Tibial nerve (tissue), 4 donors: ENCODE measurements at places on chromosomes 6 and 20. TPM values are rescaled to one million over a fixed set of nuclear protein-coding genes. Genes with fewer than 3 reads are reported as not detected.

The PKIB gene
- total RNA-seq: 2.0 TPM

DNA sequence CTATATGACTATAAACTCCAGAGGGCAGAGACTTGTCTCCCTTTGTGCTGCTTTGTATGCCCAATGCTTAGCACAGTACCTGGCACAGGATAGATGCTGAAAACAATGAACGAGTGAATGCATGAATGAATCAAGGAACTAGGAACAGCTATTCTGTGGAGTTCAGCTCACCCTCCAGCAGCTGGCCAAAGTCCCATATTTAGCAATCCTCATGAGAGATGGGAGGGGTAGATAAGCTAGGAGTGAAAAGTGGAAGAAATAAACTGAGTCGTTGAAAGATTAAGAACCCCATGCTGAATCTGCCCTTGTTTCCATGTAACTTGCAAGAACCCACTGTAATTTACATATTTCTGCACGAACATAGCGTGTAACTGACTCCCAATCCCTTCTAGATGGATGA lies 106.5 kb downstream of the MAFB start:
- H3K4me1 ChIP-seq: no peaks in the 10 kb centered on the region
- H3K36me3 ChIP-seq: no peaks in the 10 kb centered on the region
- H3K4me3 ChIP-seq: no peak overlapping the region
- H3K27me3 ChIP-seq: no peaks in the 10 kb centered on the region
- no peak overlapping the region for H3K27ac ChIP-seq

GRCh38 chr6:143050509-143050908 lies 10.2 kb upstream of the AIG1 start:
- no peaks in the 10 kb centered on the region for H3K4me1 ChIP-seq
- no peak overlapping the region for H3K27ac ChIP-seq
- DNase-seq: no peak
- H3K36me3 ChIP-seq: no peaks in the 10 kb centered on the region

The GSTA2 gene
- not detected for total RNA-seq

GRCh38 chr6:27296106-27296783 lies 15.8 kb downstream of the POM121L2 start:
- H3K27ac ChIP-seq: no peak overlapping the region
- H3K4me1 ChIP-seq: no peaks in the 10 kb centered on the region
- H3K27me3 ChIP-seq: peaks cover 3% of the 10 kb centered on the region
- no peaks in the 10 kb centered on the region for H3K36me3 ChIP-seq

The MACROD2 gene
- 4.0 TPM for total RNA-seq

DNA sequence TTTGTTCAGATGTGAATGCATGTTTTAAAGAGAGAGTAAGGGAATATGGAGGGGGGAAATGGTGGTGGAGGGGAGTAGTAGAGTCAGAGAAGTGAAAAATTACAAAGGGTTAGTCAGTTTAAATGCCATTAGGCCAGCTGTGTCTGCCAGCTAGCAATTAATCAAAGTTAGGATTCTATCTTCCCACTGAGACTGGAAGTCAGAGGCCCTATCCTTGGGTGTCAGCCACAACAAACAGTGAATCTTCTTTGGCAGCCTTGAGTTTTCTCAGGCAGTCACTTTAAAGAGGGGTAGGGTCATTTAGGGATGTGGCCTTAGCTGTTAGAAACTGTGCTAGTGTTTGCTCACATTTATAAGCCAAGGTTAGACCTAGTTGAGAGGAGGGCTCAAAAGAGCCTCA lies 120.5 kb upstream of the BTBD3 start:
- no peak overlapping the region for H3K4me3 ChIP-seq
- no peaks in the 10 kb centered on the region for H3K27me3 ChIP-seq
- DNase-seq: no peak
- H3K4me1 ChIP-seq: no peaks in the 10 kb centered on the region

The BFSP1 gene
- total RNA-seq: 0.39 TPM

- no peak overlapping the region for H3K27ac ChIP-seq
- H3K36me3 ChIP-seq: no peaks in the 10 kb centered on the region
- H3K27me3 ChIP-seq: no peaks in the 10 kb centered on the region
- H3K4me1 ChIP-seq: no peaks in the 10 kb centered on the region
- H3K4me3 ChIP-seq: no peak overlapping the region
Observed at GRCh38 chr6:160791459-160791858, 89.4 kb downstream of the PLG start.

- DNase-seq: no peak
- H3K4me1 ChIP-seq: no peaks in the 10 kb centered on the region
- H3K4me3 ChIP-seq: no peak overlapping the region
- H3K27me3 ChIP-seq: no peaks in the 10 kb centered on the region
- H3K27ac ChIP-seq: no peak overlapping the region
- H3K36me3 ChIP-seq: peaks cover 14% of the 10 kb centered on the region
Observed at GRCh38 chr20:44954211-44954610, 6.0 kb downstream of the TOMM34 start.

DNA sequence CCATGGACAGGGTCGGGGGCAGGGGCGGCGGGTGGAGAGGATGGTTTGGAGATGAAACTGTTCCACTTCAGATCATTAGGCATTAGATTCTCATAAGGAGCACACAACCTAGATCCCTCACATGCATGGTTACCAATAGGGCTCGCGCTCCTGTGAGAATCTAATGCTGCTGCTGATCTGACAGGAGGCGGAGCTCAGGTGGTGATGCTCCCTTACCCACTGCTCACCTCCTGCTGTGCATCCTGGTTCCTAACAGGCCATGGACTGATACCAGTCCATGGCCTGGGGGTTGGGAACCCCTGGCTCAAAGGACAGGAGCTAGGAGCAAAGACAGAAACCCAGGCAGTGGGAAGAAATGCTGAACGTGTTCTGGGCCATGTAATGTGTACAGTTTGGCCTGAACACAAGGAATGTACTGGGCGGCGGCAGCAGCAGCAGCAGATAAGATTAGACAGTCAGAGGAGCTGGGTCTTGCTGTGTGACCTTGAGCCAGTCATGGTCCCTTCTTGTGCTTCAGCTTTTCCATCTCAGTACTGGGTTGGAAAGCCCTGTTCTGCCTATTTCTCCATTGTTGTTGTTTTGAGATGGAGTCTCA lies 4.7 kb upstream of the SPAG4 start:
- H3K27ac ChIP-seq: no peak overlapping the region
- H3K27me3 ChIP-seq: no peaks in the 10 kb centered on the region
- H3K36me3 ChIP-seq: no peaks in the 10 kb centered on the region
- no peaks in the 10 kb centered on the region for H3K4me1 ChIP-seq
- DNase-seq: no peak

GRCh38 chr6:163705923-163706322 lies 291.4 kb downstream of the QKI start:
- DNase-seq: no peak
- H3K27me3 ChIP-seq: no peaks in the 10 kb centered on the region
- peaks cover 2% of the 10 kb centered on the region for H3K4me1 ChIP-seq
- no peak overlapping the region for H3K27ac ChIP-seq
- H3K36me3 ChIP-seq: no peaks in the 10 kb centered on the region
- H3K4me3 ChIP-seq: no peak overlapping the region

GRCh38 chr6:6674872-6675271 lies 86.4 kb downstream of the LY86 start:
- no peak overlapping the region for H3K4me3 ChIP-seq
- no peaks in the 10 kb centered on the region for H3K27me3 ChIP-seq
- no peak for DNase-seq
- H3K4me1 ChIP-seq: peaks cover 14% of the 10 kb centered on the region

DNA sequence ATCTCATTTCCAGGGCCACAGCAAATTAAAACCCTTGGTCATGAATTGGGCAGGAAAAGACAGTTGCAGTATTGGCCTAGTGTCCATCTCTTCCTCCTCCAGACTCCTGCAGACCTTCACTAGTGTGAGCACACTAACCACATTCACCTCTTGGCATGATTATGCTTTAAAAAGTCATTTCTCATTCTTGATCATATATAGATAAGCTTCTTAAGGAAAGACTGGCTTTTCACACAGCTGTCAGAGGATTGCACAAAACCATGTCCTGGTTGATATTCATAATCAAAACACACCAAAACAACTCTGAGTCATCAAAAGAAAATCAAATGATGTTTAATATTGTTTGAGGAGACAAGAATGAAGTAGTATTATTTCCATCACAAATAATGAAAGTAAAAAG lies 52.1 kb downstream of the TMEM200A start:
- DNase-seq: no peak
- no peaks in the 10 kb centered on the region for H3K4me1 ChIP-seq
- H3K36me3 ChIP-seq: no peaks in the 10 kb centered on the region
- H3K4me3 ChIP-seq: no peak overlapping the region
- no peaks in the 10 kb centered on the region for H3K27me3 ChIP-seq

GRCh38 chr6:52388790-52389189 lies 26.8 kb downstream of the PAQR8 start:
- peak overlapping the region; percentile 42 for H3K27ac ChIP-seq
- peaks cover 5% of the 10 kb centered on the region for H3K36me3 ChIP-seq
- H3K4me3 ChIP-seq: no peak overlapping the region

The CCND3 gene
- 270 TPM for total RNA-seq

DNA sequence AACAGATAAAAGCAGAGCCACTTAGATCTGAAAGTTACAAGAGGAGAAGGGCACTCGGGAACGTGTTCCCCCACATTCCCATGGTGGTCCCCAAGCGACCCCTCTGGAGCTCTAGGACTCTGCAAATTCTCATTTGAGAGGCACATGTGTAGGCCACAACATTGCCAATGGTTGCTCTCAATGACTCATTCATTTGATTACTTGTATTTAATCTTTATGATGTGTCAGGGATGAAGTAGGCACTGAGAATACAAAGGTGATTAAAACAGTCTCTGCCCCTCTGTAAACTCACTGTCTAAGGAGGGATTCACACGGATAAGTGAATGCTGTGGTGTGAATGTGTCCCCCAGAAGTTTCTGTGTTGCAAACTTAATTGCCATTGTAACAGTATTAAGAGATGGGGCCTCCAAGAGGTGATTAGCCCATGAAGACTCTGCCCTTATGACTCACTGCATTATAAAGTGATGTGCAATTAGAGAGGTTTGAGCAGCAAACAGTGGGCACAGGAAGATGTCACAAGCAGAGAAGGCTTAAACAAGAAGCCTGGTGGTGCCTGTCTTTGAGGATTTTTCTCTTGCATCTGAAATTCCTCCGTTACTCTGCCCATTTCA lies 34.0 kb upstream of the TRAM2 start:
- H3K36me3 ChIP-seq: no peaks in the 10 kb centered on the region
- H3K27me3 ChIP-seq: no peaks in the 10 kb centered on the region
- H3K27ac ChIP-seq: no peak overlapping the region
- no peak overlapping the region for H3K4me3 ChIP-seq
- DNase-seq: no peak
- H3K4me1 ChIP-seq: no peaks in the 10 kb centered on the region
